ENCODE measurements at places on chromosomes 1 and 21.
A peak's percentile ranks its signal among the peaks of the same experiment; 100 is the strongest.

- no peak for DNase-seq
Measured at GRCh38 chr1:71853360-71853759, 429.0 kb downstream of the NEGR1 start.

DNA sequence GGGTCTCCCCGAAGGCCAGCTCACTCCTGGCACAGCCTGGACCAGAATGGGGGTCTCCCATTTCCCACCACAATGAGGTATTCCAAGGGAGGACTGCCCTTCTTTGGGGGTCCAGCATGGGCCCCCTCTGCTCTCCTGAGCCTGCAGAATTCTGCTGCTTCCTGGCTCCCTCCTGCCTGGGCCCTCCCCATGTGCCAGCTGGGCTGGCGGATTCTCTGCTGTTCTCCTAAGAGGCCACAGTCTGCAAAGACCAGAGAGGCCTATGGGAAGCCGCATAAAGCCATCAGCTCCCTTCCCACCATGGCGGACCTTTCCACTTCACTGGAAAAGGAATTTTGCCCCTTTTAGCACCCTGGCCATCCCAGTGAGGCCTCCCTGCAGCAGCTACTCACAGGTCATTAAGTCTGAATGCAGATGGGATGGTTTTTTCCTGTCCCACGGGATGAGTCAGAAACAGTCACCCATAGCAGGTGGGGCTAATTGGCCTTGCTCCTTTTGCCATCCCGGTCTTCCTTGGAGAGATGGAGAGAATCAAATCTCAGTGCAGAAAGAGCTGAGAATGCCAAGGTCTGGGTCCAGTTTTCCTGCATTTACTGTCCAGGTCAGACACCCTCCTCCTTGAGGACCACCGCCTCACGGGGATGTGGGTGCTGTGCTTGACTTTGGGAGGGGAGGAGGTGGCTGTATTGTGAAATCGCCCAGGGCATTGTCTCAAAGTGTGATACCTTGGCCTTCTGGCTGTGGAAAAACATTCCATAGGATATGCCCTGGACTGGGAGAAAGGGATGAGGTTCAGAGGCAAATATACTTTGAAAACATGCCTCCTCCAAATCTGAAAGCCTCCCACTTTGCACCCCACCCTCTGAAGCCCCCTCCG is 23.2 kb downstream of the MYBPH start:
- DNase-seq, result no peak

GRCh38 chr1:181126289-181126688 is 37.8 kb downstream of the IER5 start:
- DNase-seq, result no peak

GRCh38 chr1:31095298-31095981 is 29.9 kb upstream of the PUM1 start:
- no peak for DNase-seq

DNA sequence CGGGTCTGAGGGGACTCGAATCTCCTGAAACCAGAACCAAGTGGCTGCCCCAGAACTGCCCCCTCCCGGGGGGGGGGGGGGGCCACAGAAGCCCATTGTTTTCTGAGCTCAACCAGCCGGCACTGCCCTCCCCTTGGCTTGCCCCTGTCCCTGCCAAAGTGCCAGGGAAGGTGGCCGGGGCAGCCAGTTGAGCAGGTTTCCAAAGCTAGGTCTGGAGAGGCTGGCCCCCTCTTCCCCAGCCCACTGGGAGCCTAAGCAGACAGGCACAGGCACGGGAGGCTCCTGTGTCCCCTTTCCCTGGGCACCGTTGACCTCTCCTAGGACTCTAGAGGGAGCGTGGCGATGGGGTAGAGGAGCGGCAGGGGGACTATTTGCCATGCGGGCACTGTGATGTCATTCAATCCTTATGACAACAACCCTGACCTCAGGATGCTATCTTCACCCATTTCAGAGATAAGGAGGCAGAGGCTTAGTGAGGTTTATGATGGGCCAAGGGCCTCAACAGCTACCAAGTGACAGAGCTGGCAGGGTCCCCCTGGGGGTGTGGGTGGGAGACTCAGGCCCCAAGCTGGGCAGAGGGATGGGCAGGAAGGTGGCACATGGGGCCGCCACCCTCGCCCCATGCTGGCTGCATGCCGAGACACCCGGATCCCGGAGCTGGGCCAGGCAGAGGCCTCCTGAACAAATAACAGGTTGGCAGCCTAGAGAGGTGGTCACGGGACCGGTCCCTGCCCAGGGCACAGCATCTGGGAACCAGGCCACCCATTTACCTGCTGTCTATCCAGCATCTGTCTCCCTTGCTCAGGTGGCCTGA is 35.0 kb downstream of the RAP1GAP start:
- DNase-seq, result no peak

DNA sequence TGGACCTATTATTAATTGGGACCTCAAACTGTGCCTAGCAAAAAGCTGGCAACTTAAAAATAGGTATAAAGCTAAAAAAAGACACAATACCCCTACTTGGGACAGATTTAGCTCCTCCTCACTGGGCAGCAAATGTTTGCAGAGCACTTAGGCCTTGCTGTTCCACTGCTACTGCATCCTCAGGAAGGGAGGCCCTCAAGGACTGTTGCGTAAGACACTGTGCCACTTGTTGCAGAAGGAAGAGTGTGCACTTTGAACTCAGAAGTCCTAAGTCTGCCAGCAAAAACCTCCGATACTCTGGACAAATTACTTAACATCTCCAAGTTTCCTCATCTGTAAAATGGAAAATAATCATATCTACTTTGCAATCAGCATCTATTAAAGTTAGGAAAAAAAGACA is 322.9 kb downstream of the BARHL2 start:
- DNase-seq, result no peak

DNA sequence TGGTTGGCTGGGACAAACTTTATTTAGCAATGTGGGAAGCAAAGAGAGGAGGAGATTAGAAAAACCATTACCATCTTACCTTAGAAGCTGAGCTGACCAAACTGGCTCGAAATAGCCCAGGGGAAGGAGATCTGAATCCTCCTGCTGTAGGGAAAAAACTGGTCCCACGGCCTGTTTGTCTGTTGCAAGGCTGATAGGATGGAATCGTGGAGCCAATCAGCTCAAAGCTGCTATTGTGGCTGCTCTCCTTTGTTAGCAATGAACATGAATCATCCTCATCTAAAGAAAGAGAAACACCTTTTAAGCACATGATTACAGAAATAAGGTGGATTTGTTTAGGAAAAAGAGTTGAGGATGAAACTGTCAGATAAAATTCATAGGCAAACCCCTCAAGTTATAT is 21.5 kb downstream of the CLSPN start:
- no peak for DNase-seq

GRCh38 chr1:162007466-162007865 is 16.2 kb downstream of the OLFML2B start:
- no peak for DNase-seq

- DNase-seq, result no peak
Measured at GRCh38 chr21:26320596-26320995, 150.0 kb upstream of the APP start.

DNA sequence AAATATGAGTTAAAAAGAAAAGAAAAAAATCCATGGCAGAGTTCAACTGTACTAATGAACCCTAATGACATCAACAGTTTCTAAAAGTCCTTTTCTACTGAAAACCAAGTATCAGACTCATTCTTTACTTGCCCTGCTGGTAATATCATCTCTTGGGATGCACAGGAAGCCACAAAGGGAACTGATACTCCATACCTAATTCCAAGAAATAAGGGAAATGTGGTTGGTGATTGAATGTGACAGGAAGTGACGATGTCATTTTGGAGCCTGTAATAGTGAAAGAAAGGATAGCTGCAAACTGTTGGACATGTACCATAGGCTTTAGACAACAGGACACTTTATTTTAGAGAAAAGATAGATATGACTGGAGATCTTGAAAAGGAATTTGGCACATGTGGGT is 98.7 kb upstream of the VAV3 start:
- DNase-seq, result no peak

DNA sequence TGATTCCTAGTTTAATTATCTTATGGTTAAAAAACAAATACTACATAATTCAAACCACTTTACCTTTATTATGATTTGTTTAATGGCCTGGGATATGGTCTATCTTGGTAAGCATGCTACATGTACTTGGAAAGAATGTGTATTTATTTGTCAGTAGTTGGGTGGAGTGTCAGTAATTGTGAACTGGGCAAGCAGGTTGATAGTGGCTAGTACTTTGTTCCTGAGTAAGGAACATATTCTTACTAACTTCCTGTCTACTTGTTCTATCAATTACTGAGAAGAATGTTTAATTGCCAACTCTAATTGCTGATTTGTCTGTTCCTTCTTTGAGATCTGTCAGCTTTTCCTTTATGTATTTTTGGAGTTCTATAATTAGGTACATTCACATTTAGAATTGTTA is 49.2 kb upstream of the ABCG1 start:
- no peak for DNase-seq

GRCh38 chr1:54121482-54122134 is 31.2 kb downstream of the CDCP2 start:
- peak; percentile 65 for DNase-seq

- DNase-seq, result no peak
Measured at GRCh38 chr1:229086091-229086490, 184.8 kb upstream of the RAB4A start.

DNA sequence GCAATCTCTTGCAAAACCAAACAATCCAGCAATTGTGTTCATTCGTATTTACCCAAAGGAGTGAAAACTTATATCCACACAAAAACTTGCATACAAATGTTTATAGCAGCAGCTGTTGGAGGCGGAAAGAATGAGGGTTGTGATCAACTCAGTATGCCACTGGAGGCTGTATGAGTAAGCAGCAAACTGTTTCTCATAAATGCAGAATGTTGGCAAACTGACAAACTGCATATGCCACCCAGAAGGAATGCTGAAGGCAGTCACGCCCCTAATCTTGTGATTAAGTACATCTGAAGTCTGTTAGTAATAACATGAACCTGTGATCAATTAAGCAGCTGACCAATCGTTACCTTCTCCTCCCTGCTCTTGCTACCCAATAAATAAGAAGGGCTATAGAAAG is 60.5 kb upstream of the CR2 start:
- DNase-seq, result no peak

DNA sequence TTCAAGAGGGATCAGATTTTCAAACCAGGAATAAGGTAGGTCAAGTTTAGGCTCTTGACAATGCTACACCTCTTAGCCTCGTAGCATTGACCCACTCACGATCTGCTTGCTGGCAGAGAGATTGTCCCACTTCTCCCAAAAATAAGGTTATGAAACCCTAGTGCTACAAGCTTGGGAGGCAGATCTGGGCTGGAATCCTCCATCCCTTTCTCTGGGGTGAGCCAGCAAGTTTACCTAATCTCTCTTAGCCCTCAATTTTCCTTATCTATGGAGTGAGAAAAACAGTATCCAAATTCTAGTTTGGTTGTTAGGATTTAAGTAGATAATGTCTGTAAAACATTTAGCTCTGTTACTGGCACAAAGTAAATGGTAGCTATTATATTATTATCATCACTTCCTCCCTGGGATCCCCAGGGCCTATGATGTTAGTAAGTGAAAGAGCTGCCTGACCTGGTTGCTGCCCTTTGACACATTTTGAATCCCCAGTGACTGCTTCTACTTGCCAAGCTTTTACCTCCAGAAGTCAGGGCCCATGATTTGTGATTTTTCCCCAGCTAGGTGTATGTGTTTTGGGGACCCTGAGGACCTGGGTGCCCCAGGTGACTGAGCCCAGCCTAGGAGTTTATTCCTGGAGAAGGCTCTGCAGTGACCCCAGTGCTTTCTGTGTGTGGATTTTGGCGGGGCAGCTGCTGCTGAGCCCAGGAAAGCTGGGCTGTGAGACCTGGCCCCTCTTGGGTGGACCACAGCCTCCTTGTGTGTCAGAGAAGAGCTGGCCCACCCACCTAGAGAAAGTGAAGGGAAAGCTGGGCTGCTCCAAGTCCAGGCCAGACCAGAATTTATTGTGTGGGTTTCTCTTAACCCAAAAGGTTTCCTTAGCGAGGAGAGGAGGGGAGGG is 48.2 kb upstream of the VANGL1 start:
- DNase-seq, result no peak

- no peak for DNase-seq
Measured at GRCh38 chr1:155023627-155024026, 10.0 kb downstream of the DCST2 start.

GRCh38 chr1:95221306-95221705 is 12.7 kb upstream of the RWDD3 start:
- DNase-seq, result no peak

- no peak for DNase-seq
Measured at GRCh38 chr1:8427986-8428385, 110.1 kb downstream of the SLC45A1 start.

DNA sequence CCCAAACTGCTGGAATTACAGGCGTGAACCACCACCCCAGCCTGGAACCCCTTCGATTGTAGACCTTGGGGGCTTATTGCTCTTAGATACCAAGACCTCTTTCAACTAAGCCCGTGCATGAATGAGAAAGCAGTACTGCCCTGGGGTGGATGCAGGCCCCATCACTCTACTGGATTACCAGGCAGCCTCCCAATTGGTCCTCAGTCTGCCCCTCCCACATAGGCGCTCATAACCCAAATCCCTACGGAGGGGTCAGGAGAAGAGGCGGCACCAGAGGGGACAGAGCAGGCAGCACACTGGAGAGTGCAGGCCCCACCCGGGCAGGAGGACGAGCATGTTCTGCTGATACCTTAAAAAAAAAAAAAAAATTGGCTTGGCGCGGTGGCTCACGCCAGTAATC is 12.4 kb upstream of the STMN1 start:
- no peak for DNase-seq

DNA sequence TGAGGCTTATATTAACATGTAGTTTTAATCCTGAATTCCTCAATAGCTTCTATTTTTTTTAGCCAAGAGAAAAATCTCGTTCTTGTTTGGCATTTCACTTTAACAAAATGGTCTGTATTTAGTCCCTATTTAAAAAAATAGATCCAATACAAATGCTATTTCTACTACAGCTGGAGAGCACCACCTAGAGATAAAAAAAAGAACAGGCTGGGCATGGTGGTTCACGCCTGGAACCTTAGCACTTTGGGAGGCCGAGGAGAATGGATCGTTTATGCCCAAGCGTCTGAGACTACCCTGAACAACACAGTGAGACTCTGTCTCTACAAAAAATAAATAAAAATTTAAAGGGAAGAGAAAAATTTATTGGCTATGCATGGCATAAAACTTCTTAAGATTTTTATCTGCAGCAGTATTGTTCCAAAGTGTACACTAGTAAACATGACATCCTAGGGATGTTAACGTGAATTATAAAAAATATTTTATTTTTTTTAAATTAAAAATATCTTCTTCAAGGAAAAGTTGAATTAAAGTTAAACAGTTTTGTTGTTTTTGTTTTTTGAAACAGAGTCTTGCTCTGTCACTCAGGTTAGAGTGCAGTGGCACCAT is 4.4 kb downstream of the ST7L start:
- DNase-seq, result no peak

DNA sequence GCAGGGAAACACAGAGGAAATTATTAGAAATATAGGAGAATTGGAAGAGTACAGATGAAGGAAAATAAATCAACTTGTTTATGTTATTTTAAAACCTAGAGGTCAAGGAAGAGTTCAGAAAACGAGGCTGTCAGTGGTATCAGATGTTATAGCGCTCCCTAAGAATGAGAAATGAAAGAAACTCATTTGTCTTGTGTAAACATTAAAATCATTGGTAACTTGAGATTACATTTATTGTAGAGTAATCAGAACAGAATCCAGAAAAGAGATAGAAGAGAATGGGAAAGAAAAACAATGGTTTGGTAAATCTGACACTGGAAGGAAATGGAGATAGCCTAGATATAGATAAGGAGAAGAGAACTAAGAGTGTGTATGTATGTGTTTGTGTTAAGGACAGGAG is 106.4 kb downstream of the ATF6 start:
- DNase-seq, result no peak

- DNase-seq, result no peak
Measured at GRCh38 chr1:87979079-87979478, 650.4 kb downstream of the LMO4 start.

- no peak for DNase-seq
Measured at GRCh38 chr1:224331326-224331725, 1.4 kb upstream of the NVL start.
